ENCODE measurements at places on chromosomes 1 and 21. TPM values are rescaled to one million over a fixed set of nuclear protein-coding genes. Genes with fewer than 3 reads are reported as not detected.

PRR9 gene
- polyA plus RNA-seq = not detected

GRCh38 chr21:44854391-44854663 is 19.2 kb downstream of the PTTG1IP start:
- DNase-seq = peak; percentile 75

CYP4A11 gene
- not detected for polyA plus RNA-seq

- DNase-seq = no peak
Observed at GRCh38 chr1:203681739-203682138, 55.1 kb downstream of the ATP2B4 start.

WNT3A gene
- not detected for polyA plus RNA-seq

KRTAP19-5 gene
- not detected for polyA plus RNA-seq

SLC6A9 gene
- not detected for polyA plus RNA-seq

GRCh38 chr1:162385280-162385623 is 3.7 kb downstream of the C1orf226 start:
- DNase-seq = no peak

DNA sequence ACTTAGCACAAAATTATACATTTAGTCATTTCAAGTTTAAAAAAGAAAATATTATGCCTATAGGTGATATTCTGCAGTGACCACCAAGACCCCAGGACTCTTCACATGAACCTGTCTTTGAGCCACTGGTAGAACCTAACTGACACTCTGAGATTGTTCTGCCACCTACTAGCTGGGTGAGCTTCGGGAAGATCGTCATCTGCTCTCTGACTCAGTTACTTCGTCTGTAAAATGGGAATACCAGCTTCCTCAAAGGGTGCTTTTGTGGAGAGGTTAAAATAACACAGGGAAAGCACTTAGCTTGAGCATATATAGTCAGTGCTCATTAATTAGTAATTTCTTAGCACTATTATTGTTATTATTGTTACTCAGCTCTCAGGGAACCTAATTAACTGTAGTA is 228.5 kb upstream of the JUN start:
- no peak for DNase-seq

- DNase-seq = no peak
Observed at GRCh38 chr1:119341372-119341947, 27.1 kb upstream of the HAO2 start.

CPT2 gene
- polyA plus RNA-seq = 21.8 TPM

- DNase-seq = peak; percentile 63
Observed at GRCh38 chr1:46442317-46443161, 47.1 kb upstream of the DMBX1 start.

DNA sequence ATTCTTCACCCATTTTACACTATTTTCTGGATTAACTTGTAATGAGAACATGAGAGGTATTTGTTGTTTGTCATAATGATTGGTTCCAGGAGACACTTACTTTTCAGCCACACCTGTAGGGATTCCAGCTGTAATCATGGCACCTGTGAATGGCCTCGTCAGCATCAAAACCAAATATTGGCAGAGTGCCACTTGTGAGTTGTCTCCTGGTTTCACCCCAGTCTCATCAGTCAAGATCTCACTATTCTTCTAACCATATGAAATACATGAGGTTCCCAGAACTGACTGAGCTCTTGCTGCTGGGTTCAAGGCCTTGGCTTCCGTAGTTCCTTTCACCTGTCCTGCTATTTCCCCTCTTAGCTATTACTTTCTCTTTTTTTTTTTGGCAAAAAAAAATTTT is 246.6 kb upstream of the ADGRL2 start:
- DNase-seq = no peak

- no peak for DNase-seq
Observed at GRCh38 chr21:35850029-35850428, 210.3 kb downstream of the SETD4 start.

GRCh38 chr1:181658581-181658980 is 175.3 kb downstream of the CACNA1E start:
- no peak for DNase-seq

GRCh38 chr1:89732643-89733222 is 88.1 kb upstream of the LRRC8D start:
- DNase-seq = no peak

ITLN1 gene
- not detected for polyA plus RNA-seq

- no peak for DNase-seq
Observed at GRCh38 chr1:44828003-44828651, 14.9 kb downstream of the PTCH2 start.
